ENCODE measurements at places on chromosomes 4 and X.

GRCh38 chrX:107935664-107936433, 46.3 kb downstream of the TEX13B start:
- DNase-seq = no peak

- DNase-seq = peak; percentile 58
Observed at GRCh38 chrX:13357925-13358324, 38.1 kb upstream of the ATXN3L start.

GRCh38 chr4:77827343-77827742, 8.2 kb upstream of the CNOT6L start:
- DNase-seq = no peak

DNA sequence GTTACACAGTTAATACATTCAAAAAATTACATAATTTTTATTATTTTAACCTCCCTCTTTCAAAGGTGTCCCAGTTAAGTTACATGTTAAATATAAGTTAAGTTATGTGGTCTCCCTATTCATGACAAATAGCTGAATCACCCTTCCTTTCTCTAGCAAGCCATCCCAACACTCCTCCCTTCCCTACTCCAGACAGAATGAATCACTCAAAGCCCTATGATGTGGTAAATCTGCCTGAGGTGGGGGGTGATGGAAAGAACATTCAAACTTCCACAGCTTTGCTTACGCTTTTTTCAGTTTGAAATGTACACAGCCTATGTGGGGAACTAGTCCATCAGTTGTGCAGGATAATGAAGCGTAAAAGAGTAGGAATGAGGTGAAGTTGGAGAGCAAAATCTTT, 90.2 kb downstream of the CXCL13 start:
- peak; percentile 98 for DNase-seq

GRCh38 chrX:7272346-7272745, 124.4 kb upstream of the PUDP start:
- DNase-seq = no peak

DNA sequence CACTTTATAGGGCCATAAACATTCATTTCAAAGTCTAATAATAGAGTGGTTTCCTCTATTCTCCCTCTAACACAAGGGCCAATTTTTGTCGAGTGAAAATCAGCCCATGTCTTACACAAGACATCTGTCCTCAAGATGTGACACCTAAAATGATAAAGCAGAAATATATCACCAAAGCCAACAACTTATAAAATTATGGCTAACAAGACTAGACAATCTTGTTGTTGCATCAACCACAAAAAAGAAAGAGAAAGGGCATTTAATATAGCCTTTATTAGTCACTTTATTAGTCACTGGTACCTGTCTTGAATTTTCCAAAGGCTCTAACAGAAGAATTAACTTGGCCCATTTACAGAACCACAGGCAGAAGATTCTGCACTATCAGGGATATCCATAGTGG, 161.6 kb downstream of the SMIM20 start:
- DNase-seq = no peak

DNA sequence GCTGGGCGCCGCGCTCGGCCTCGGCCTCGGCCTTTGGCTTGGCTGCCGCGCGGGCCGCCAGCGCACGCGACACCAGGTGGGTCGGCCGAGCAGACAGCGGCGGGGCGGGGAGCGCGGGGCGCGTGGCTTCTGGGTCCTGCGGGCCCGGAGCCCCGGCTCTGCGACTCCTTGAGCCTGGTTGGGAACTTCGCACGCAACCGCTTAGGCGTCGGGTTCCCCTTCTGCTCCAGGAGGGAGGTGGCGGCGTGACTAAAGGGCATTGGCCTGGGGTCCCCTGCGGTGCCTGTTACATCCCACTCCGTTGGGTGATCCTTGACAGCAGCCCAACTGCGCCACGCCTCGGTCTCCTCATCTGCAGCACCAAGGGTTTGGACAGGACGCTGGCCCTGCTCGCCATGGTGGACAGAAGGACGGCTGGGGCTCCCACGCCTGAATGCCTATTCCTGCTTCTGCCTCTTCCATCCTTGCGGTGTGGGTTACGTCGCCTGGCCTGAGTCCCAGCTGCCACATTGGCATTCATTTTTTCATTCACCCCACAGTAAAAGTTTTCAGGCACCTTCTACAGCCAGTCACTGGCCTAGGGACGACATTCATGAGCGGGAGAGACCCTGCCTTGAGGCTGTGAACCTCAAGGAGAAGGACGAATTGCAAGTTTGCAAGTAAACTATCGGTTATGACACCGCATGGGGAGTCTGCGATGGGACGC, 631 bp downstream of the EVC start:
- peak; percentile 24 for DNase-seq

- DNase-seq = no peak
Observed at GRCh38 chr4:4595252-4595651, 53.4 kb upstream of the STX18 start.

DNA sequence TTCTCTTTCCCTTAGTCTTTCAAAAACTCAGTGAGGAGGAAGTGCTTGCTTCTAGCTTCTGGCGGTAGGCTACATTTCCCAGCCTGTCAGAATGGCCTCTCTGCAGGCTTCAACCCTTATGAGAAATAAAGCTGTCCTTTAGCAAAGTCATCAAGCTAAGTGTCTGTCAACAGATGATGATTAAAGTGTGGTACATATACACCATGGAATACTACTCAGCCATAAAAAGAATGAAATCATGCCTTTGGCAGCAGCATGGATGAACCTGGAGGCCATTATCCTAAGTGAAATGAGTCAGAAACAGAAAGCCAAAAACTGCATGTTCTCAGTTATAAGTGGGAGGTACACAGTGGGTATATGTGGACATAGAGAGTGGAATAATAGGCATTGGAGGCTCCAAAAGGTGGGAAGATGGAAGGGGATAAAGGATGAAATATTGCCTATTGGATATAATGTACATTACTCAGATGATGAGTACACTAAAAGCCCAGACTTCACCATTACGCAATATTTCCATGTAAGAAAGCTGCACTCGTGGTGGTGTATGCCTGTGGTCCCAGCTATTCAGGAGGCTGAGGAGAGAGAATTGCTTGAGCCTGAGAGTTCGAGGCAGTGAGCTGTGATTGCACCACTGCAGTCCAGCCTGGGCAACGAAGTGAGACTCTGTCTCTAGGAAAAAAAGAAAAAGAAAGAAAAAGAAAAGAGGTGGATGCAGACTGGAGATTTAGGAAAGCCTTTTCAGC, 7.9 kb downstream of the TRIM2 start:
- peak; percentile 90 for DNase-seq

DNA sequence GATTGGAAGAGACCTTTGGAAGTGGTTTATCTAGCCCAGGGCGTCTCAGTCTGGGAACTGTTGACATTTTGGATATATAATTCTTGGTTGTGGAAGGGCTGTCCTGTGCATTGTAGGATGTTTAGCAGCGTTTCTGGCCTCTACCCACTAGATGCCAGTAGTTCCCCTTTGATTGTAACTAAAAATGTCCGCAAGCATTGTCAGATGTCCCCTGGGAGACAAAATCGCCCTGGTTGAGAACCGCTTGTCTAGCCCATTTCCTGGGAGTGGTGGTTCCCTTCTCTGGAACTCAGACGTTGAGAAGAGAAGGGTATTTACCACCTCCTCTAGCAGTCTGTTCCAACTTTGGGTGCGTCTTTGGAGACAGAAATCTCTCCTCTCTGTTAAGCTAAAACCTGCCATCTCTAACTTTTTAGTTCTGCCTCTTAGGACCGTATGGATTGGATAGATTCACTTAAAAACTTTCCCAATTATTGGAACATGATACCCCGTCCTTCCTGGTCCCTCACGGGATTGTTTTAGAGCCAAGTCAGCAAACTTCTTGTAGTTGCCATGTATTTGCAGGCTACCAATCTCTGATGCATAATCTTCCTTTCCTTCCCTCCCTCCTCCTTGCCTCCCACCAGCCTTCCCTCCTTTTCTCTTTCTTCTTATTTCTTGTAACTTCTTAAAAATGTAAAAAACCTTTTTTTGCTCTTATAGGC, 13.9 kb downstream of the TMEM165 start:
- DNase-seq = peak; percentile 72

GRCh38 chr4:24598025-24598424, 13.7 kb upstream of the DHX15 start:
- no peak for DNase-seq

DNA sequence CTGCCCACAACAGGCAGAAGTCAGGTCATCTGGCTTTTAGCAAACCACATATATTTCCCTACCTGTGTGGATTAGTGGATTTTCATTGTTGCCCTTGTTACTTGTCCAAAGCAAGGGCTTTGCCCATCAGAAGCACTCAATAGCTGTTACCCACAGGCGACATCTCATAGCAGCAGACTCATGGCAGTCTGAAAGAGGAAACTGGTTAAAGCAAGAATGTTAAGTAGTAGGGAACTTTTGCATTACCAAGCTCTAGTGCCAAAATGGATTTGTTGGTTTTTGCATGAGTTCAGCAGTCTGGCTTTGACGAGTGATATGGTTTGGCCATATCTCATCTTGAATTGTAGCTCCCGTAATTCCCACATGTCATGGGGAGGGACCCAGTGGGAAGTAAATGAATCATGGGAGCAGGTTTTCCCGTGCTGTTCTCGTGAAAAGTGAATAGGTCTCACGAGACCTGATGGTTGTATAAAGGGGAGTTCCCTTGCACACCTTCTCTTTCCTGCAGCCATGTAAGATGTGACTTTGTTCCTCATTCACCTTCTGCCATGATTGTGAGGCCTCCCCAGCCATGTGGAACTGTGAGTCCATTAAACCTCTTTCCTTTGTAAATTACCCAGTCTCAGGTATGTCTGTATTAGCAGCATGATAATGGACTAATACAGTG, 107.9 kb downstream of the GPR143 start:
- DNase-seq = no peak

GRCh38 chr4:76823495-76823894, 74.4 kb downstream of the SOWAHB start:
- peak; percentile 70 for DNase-seq

- DNase-seq = no peak
Observed at GRCh38 chr4:81743731-81744435, 272.2 kb upstream of the RASGEF1B start.

DNA sequence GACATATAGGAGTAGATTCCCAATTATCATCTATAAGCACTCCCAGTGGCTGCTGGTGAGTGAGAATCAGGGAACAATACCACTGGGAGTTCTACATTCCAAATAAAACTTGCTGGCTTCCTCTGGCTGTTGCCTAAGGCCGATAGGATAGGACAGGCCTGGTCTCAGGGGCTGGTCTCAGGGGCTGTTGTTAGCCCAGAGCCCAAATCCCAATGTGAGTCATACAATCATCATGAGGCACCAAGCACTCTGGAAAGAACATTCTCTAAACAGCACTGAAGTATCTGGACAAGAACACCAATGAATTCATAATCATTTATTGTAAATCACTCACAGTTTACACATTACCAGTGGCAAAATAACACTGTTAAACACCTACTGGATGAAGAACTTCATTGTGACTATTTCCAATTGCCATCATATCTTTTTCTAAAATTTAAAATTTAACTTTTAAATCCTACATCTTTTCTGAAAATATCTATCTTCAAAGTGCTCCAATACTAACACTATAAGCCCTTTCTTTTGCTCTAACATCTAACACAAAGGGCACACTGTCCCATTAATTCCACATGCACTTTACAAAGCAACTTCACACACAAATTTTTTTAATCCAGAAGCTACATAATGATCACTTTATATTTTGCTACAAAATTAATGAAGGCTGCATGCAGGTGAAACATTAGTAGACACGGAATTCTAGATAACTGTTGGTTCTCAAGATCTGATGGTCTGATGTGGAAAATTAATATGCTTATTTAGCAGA, 67.6 kb upstream of the TMEM150C start:
- peak; percentile 21 for DNase-seq

- DNase-seq = no peak
Observed at GRCh38 chrX:19629541-19629940, 114.2 kb upstream of the MAP3K15 start.

- DNase-seq = no peak
Observed at GRCh38 chrX:146054311-146054710, 236.7 kb downstream of the SLITRK2 start.

DNA sequence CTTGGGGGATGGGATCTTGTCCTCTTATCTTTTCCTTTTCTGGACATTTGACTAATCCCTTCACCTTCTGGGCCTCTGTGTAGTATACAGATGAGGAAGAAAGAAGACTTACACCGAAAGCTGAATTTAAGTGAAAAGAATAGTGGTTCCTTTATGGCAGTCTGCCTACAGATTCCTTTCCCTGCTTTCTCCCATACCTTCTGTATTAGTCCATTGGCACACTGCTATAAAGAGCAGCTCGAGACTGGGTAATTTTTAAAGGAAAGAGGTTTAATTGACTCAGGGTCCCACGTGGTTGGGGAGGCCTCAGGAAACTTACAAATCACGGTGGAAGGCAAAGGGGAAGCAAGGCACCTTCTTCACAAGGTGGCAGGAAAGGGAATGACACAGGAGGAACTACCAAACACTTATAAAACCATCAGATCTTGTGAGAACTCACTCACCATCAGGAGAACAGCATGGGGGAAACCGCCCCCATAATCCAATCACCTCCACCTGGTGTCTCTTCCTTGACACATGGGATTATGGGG, 34.0 kb upstream of the CD38 start:
- DNase-seq = peak; percentile 64

DNA sequence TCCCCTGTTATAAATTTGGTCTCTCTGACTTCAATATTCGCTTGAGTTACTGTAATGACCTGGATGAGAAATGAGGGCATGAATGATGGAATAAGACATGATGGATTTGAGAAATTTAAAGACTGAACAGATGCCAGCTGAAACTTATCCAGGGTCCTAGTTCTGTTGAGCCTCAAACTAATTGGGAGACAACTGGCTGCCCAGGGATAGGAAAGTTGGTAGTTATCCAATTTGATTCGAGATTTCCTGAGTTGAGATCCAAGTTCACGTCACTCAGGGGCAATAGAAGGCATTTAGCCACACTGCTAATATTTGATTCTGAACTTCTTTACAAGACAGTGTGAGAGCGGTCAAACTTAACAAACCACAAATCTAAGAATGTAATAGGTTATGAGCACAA, 159.0 kb upstream of the CXCL13 start:
- no peak for DNase-seq

- peak; percentile 74 for DNase-seq
Observed at GRCh38 chr4:27921231-27921630, 1060.6 kb downstream of the STIM2 start.

DNA sequence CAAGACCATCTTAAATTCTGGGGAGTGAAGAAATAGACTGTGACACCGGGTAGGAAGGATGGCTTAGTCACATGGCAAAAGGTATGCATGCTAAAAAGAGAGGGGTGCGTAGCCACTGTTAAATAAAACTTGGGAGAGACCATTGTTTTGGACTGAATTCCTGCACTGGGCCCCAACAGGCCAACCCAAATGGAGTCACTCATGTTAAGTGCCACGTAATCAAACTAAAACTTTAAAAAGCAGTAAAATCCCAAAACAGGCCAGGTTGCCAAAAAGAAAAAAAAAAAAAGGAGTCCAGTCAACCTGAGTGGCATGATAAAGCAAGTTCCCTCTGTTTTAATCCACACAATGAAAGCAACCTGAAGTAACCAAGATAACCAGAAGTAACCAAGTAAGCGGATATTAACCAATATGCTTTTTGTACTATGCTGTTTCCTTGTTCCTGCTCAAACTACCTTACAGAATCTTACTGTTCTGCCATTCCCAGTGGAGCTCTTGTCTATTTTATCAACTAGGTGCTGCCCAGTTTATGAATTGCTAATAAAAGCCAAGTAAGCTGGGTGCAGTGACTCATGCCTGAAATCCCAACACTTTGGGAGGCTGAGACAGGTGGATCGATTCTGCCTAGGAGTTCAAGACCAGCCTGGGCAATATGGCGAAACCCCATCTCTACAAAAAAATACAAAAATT, 124.6 kb upstream of the ENPP6 start:
- DNase-seq = no peak
